ENCODE measurements at places on chromosomes 16 and 17.

- DNase-seq, result no peak
Observed at GRCh38 chr17:55463600-55463999, 42.0 kb upstream of the MMD start.

DNA sequence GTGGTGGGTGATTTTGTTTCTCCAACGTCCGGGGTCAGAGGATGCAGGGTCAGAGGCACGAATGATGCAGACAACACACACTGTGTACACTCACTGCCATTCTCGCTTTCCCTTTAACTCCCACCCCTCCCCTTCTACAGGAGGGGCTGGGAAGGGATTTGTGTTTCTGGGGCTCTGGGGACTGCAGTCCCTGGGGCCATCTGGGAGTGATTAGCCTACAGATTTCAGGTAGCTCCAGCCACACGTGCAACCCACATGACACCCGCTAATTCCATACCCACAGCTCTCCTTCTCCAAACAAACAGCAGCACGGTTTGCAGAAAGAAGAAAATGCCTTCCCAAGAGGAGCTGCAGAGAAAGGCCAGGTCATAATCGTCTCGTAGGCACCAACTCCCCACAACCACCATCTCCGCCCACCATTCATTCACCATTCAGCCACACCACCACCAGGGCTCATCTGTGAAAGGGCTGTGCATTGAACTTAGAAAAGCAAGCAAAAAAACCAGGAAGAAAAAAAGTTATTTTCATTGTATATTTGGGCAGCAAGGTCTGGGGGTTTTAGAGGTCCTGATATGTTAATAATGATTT lies 9.4 kb upstream of the SOX9 start:
- DNase-seq, result no peak

- no peak for DNase-seq
Observed at GRCh38 chr16:89233678-89234490, 16.4 kb downstream of the ZNF778 start.

DNA sequence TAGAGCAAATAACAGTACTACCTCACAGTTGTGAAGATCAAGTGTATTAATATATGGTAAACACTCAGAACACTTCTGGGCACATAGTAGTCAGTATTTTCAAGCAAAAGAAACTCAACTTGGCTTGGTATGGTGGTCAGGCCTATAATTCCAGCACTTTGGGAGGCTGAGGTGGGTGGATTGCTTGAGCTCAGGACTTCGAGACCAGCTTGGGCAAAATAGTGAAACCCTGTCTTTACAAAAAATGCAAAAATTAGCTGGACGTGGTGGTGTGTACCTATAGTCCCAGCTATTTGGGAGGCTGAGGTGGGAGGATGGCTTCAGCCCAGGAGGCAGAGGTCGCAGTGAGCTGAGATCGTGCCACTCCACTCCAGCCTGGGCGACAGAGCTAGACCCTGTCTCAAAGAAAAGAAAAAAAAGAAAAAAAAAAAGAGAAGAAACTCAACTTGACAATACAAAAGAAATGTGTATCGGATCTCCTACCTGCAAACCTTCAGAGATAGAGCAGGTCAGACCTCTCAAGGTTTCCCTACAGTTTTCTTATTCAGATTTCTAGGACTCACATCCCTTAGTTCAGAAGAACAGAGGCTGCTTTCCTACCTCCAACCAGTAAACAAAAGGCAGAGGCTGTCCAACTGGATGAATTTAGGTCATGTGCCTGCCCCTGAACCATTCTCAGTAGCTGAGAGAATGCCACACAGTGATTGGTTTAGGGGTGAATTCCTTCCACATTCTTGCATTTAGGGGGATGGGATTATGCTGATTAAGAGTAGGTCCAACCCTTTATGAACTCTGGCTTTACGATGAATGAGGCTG lies 1.7 kb upstream of the KPNA2 start:
- no peak for DNase-seq

DNA sequence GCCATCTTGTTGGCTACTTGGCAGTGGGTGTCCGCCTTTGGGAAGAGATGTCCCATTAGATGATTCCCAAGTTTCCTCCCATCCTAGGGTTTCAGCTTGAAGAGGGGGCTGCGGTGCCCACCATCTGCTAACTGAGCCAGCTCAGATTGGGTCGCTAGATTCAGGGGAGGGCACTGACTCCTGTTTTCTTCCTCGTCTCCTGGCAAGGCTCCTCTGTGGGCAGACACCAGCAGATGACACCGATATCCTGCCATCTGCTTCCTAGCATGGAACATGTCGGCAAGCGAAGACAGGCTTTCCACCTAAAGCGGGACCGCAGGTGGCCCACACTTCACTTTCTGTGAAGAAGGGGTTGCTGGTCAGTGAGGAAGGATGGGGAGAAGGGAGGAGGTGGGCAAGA lies 27.3 kb downstream of the C17orf75 start:
- no peak for DNase-seq

GRCh38 chr17:61135782-61136181 lies 263.9 kb upstream of the TBX2 start:
- DNase-seq, result no peak

GRCh38 chr17:43659823-43660617 lies 1.7 kb downstream of the MEOX1 start:
- DNase-seq, result no peak
